ENCODE measurements at places on chromosomes 7 and 10.

GRCh38 chr10:42985436-42986316 is 91.2 kb upstream of the RET start:
- no peak for DNase-seq

- DNase-seq = no peak
Measured at GRCh38 chr10:120988751-120989150, 137.6 kb downstream of the WDR11 start.

DNA sequence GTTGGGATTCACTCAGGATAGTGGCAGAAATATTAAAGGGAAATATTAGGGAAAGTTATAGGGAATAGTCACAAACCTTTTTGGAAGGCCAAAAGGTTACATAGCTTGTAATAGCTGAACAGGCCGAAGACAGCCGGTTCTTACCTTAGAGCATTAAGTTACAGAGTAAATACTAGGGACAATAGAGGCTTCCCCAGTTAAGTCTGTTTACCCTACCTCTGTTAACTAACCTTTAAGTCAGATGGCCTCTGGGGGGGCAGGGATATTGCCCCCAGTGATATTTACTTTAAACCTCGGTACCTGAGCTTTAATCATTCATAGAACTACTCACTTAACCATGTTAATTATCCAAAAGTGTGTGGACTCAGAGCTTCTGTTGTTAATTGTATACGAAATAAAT is 7.4 kb downstream of the POLR1F start:
- DNase-seq = no peak

DNA sequence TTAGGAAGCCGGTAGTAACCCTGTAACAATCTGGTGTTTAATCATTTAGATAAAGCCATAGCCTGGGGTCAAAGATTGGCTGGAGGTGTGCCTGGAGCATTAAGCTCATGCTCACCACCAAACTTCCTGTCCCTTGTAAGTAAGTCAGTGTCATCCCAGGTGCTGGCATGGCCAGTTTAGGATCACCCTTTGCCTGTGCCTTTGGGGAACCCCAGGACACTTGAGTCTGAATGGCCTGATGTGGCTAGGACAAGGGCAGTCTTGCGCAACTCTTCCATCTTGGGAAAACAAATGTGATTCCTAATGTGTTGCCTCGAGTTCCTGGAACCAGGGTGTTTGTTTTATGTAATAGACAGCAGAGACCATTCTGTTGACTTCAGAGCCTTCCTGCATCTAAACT is 154.8 kb downstream of the GRK5 start:
- no peak for DNase-seq

GRCh38 chr10:116126239-116126638 is 146.8 kb downstream of the GFRA1 start:
- no peak for DNase-seq

GRCh38 chr10:73983096-73984047 is 14.5 kb upstream of the VCL start:
- no peak for DNase-seq

- no peak for DNase-seq
Measured at GRCh38 chr10:48572414-48572813, 32.5 kb downstream of the ARHGAP22 start.

DNA sequence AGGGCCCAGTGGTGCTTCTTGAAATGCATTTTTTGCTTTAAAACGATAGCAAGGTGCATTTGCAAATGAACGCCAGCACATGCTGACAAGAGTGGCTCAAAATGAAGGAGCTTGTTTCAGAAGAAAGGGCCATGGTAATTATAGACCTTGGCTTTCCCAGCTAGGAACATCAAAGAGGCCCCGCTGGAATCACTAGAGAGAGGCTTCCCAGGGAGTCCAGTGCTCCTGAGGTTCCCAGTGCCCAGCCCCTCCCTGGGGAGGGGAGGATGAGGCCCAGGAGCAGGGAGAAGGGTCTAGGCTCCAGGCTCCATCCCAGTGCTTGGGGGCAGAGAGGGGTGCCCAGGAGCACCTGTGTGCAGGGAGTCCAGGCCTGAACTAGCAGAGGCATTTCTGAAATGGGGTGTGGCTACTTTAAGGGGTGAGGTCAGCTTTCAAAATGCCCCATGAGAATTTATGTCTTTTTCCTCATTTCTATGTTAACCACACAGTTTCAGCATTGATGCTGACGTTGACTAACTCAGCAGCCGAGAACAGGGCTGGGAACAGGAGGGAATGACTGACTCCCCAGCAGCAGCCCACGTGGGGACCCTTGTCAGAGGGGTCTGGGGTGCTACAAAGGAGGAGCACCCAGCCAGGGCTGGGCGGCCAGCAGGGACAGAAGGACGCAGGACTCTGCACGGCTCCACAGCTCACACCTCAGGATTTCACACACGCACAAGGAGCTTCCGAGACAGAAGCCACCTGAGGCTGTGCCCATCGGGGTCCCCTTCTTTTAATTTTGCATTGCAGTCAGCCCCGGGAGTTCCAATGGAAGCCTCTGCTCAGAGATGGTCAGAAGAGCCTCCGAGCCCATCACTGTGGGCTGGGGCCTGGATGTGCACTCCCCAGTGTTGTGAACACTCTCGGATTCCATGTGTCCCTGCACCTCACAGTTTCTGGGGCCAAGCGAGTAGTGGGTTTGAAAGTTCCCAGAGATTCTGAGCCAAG is 570.2 kb downstream of the PTPRN2 start:
- no peak for DNase-seq

DNA sequence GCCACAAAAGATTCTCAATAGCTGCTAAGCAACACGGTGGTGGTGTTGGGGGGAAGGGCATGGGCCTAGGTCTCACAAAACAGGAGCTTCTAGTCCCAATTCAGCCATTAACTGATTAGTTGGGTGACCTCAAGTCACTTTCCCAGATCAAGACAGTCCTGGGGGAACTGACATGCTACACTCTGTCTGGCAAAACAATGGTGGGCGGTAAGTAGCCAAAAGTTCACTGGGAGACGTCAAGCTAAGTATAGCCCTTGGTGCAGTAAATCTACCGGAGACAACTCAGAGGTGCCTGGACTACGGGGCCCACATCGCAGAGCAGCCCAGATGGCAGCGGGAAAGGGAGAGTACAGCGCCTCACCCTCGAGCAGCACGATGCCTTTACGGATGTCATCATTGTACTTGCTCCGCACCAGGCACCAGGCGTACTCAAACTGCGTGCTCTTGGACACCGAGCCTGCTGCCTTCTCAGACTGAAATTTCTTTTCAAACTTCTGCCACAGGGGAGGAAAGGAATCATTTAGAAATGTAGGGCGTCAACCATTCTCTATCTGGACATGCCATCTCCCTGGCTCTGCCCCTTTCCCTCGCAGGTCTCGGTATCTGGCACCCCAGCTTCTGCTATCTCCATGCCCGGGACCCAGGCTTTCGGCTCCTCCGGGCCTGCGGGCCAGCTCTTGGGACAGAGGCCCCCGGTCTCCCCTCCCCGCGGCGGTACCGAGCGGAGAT is 1.1 kb downstream of the FIS1 start:
- no peak for DNase-seq

DNA sequence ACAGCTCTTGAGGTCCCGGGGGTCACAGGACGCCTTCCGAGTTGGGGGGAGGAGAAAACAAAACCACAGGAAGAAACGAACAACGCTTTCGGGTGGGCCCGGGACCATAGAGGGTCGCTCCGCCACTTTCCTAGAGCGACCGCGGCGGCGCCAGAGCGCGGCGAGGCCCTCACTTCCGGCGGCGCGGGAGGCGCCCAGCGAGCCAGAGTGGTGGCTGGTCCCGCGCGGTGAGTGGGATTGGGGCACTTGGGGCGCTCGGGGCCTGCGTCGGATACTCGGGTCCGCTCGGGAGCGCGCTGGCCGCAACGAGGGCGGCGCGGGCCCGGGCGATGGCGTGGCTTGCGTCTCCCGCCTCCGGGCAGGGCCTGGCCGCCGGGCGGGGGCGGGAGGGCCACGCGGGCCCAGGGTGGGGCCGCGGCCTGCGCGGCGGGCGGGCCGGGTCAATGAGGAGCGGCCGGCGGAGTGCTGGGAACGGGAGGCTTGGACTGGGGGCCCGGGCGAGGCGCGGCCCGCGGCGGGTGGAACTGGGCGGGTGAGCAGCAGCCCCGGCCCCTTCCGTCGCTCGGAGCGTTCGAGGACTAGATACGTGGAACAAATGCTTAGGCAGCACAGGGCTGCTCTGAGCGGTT is at the start of gene ZNF22:
Gene ZNF22 (plus strand): TSS at position 172 of the 629 bp plus-strand sequence. CDS start 2,446 bp downstream, outside the sequence.
- DNase-seq = peak; percentile 57

DNA sequence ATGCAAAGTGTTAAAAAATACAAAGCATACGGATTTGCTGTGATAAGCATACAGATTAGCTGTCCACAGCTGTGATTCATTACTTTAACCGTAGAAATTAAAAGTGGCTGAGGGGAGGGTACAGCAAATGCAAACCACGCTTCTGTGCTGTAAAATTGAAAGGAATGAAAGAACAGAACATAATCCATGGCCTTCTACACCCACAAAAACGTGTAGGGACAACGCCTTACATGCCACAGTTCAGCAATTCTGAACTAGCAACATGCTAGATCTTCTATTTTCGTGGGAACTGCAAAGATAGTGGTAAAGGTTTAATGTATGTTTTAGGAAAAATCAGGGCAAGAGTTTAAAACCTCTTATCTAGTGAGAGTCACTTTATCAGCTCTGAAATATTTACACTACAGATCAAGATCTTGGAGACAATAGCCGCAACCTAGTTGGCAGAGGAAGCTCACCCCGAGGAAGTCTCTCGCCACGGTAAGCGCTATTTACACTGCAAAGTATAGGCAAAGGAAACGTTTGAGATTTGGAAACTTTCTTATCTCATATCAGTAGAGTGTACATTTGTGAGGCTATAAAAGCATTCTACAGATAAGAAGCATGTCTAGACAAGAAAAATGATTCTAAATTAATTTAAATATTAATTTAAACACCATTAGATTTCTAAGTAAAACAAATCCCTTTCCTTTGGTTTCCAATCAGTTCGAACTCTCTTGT is 193.6 kb downstream of the MLLT10 start:
- DNase-seq = no peak

DNA sequence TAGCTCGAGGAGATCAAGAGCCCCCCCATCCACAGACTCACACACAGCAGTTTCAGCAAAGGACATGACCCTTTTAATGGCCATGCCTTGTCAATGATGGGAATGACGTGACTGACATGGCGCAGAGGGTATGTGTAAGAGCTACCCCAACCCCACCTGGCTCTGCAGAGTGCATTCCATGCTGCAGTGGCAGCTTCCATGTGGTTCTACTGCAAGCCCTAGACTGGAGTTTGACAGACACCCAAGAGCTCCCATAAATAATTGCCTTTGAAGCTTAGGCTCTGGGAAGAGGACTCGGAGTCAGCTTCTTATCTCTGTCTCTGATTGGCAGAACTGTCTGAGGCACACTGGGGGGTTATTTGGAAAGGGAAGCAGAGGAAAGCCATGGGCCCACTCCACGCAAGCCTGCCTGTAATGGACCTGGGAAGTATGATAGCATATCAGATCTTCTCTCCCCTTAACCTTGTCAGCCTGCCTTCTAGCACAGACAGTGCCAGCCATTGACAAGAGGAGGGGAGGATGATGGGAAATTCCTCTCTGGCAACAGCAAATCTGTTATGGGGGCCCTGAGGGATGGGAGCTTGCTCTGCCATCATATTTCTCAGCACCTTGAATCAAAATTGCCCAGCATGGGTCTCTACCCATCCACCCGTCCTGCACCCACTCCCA is 478.5 kb upstream of the PODXL start:
- DNase-seq = no peak

GRCh38 chr10:81996927-81997326 is 121.9 kb downstream of the NRG3 start:
- DNase-seq = no peak

DNA sequence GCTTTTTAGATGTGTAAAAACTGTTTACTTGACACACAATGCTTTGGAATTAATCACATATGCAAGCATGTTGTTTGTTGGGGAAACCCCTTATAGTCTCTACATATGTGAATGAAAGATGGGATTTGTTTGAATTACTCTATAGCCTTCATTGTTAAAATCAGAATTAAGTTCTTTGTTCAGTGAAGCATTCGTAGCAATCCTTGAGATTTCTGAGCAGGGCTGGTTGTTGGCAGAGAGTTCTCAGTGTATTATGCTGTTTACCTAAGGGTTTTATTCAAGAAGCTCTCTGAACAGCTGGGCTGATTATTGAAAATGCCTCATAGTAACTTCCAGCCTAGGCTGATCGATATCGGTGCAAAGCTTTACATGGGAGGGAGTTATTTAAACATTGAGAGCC is 190.9 kb downstream of the VTI1A start:
- no peak for DNase-seq

DNA sequence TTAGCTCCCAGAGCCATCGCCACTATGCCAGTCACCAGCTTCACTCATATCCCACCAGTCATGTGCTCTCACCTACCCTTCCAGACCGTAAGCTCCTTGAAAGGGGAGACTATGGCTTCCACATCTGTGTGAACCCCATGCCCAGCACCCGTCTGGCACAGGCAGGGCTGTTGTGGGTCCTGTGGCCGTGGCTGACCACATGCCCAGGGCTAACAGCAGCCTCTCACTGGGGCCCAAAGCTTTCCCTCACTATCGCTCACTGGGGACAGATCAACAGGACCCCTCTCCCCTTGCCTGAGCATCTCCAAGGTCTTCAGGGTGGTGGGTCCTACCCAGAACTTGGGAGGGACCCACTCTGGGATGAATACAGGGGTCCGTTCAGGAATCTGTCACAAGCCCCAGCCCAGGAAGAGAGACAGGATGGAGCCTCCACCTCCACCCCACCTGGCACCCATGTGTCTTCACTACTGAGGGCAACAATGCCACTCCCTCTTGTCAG is 303.9 kb downstream of the GRID1 start:
- no peak for DNase-seq

DNA sequence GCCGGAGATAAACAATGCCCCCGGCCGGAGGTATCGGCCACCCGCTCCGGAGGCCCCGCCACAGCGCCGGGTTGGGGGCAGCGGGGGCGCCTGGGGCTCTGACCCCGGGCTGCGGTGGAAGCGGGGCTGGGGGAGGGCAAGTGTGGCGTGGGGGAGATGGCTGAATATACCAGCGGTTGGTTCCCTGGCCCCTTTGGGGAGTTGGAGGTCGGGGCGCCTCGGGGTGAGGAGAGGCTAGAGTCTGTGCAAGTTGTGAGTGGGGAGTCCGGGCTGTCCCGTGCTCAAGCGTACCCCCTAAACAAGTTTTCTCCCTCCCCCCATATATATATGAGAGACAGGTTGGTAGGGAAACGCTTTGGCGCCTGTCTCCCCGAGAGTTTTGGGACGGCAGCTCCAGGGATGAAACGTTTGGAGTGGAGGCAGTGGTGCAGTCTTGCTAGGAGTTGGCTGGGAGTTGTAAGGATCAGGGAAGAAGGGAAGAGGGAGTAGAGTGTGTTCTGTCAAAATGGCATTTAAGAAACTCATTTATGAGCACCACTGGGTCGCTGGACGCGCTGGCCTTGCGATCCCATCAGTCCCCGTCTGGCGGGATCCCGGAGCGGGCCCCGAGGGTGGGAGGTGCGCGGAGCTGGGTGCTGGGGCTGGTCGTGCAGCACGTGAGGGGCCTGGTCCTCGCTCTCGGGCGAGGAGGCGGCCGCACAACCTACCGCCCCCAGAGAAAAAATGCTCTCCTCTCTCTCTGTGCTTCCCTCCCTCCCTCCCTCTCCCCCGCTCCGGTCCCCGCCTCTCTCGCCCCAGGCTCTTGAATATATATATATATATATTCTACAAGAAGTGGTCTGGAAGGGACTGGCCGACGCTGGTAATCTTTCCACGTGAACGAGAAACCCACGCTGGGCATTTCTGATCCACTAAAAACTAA is 1.1 kb downstream of the TET1 start:
- no peak for DNase-seq

GRCh38 chr7:46245586-46246111 is 324.6 kb upstream of the IGFBP3 start:
- no peak for DNase-seq

GRCh38 chr10:93745408-93746065 is 12.2 kb upstream of the LGI1 start:
- no peak for DNase-seq
